ENCODE measurements at places on chromosomes 6 and 20. TPM values are rescaled to one million over a fixed set of nuclear protein-coding genes. Genes with fewer than 3 reads are reported as not detected.

GRCh38 chr6:118930680-118931079 lies 4.3 kb downstream of the MCM9 start:
- peak; percentile 12 for DNase-seq

DNA sequence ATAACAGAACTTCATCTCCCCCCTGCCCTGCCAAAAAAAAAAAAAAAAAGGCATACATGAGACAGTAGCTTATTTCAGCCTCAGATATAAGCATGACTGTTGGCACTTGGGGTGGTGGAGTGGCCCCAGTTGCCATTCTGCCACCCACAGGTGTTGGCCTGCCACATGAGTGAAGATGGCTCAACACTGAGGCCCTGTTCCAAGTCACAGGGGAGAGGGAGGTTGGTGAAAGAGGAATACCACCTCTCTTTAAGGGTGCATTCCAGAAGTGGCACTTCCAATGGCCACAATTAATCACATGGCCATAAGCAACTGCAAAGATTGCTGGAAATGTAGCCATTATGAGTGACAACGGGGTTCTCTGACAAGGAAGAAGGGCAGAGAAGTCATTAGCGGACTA lies 61.9 kb upstream of the JARID2 start:
- no peak for DNase-seq

- DNase-seq = no peak
Measured at GRCh38 chr6:122696079-122696478, 83.4 kb upstream of the FABP7 start.

Gene FAM162B
- 1.5 TPM for total RNA-seq

Gene RCAN2
- total RNA-seq = 2.8 TPM

All from H7 (cell line).